ACHN (cell line): ENCODE measurements at places on chromosomes 1 and 21.

DNA sequence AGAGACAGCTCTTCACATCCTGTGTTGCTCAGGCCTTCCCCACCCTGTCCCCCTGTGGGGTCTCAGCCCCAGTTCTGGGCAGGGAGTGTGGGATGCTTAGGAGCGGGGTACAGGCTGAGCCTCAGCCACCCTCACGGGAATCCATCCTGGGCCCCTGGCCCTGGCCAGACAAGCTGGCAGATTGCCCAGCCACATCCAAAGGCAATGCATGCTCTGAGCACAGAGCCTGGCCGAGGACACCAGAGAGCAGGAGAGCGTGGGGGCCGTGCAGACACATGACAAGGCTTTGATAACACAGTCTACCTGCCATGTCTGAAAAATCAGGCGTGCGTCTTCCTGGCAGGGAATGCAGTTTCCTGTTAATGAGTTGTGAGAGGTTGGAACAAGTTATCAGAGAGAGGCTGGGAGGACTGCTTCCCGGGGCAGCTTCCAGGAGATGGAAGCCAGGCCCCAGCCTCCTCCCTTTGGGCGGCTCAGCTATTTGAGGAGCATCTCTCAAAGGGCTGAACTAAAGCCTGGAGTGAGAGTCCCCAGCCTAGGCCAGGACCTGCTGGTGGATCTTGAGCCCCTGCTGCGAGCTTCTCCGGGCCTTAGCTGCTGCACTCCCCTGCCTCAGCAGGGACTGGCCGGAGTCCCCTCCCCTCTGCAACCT lies 72.2 kb upstream of the SELENON start:
- DNase-seq = peak; percentile 28

DNA sequence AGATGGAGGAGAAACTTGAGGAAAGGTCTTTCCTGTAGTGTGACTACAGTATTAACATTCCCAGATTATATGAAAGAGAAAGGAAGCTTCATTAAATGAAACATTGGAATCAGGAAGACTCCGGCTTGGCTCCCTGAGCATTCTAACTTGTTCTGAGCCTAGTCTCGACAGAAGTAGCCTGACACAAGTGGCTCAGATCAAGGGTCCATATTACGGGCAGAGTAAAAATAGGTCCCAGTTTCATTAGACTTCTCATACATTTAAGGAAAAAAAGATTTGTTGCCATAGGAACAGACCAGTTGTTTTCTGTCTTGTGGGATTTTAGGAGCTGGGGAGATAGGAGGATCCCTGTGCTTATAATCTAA lies 12.8 kb downstream of the SMAP2 start:
- DNase-seq = no peak

DNA sequence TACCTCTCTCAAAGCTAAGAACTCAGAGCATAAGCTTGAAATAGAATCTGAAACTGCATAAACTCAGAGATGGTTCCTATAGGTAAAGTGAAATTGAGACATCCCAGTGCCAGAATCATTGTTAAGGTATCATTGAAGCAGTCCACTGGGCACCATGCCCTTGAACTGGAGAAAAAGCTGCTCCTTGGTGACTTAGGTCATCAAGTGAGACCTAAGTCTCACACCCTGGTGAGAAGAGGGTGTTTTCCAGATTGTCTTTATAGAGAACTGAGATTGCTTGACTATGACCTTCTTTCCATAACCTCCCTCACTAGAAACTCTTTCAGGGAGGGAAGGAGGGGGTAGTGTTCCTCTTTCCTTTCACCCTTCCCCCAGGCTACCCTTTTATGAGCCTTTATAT lies 9.4 kb upstream of the ATP6V1G3 start:
- DNase-seq = no peak

DNA sequence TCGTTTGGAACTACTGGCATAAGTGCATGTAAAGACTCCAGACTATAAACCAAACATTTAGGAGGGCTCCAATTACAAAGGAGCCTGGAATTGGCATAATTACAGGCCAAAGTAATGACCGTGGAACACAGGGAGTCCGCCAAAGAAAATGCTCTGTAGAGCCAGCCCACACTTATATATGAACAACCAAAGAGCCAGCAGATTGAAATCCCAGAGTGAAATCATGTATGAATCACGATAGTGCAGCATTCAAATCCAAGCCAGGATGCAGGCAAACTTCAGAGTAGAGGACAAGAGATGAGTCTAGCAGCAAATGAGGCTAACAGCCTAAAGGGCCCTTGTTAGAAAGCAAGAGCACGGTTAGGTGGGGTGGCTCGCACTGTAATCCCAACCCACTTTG lies 13.1 kb downstream of the VPS26C start:
- no peak for DNase-seq

GRCh38 chr1:84674705-84675104 lies 15.6 kb downstream of the SSX2IP start:
- DNase-seq = no peak

GRCh38 chr1:75614399-75614756 lies 3.5 kb upstream of the SLC44A5 start:
- no peak for DNase-seq

- DNase-seq = peak; percentile 95
Measured at GRCh38 chr1:24266398-24266941, 52.7 kb upstream of the GRHL3 start.

DNA sequence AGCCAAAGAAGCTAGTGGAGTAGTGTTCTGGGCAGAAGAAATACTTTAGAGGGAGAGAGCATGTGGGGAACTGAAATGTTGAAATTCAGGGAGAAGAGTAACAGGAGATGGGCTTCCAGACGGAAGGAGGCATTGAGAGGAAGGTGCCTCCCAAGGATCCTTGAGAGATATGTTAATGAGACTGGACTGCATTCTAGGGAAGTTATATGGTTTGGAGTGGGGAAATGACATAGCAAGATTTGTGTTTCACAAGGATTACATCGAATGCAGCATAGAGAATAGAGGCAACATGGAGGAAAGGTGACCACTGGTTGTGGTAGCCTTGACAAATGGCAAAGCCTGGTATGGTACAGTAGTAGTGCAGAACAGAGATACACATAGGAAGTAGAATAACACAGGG lies 160.5 kb upstream of the HMCN1 start:
- DNase-seq = no peak

GRCh38 chr1:39142401-39143060 lies 62.0 kb upstream of the MACF1 start:
- no peak for DNase-seq

DNA sequence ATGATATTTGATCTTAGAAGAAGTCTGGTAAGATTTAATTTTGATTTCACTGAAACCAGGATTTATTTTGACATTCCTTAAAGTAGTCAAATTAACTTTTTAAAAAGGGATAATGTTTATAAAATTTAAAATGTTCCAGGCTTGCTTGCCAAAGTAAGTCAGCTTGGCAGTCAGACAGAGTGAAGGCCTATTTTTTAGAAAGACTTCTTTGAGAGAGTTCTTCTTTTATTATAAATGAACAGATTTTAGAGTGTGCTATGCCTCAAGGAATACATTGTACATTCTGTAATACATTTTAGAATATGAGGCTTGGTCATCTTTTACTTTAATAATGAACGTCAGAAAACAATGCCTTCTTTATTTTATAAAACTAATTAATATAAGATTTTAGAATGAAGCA lies 138.7 kb downstream of the DISP1 start:
- no peak for DNase-seq

- DNase-seq = no peak
Measured at GRCh38 chr1:200176798-200177197, 149.3 kb downstream of the NR5A2 start.

GRCh38 chr1:224732377-224733026 lies 116.4 kb downstream of the CNIH3 start:
- no peak for DNase-seq

GRCh38 chr1:48943826-48944225 lies 167.1 kb upstream of the BEND5 start:
- DNase-seq = no peak

- no peak for DNase-seq
Measured at GRCh38 chr1:6443339-6444115, 19.0 kb downstream of the ESPN start.

DNA sequence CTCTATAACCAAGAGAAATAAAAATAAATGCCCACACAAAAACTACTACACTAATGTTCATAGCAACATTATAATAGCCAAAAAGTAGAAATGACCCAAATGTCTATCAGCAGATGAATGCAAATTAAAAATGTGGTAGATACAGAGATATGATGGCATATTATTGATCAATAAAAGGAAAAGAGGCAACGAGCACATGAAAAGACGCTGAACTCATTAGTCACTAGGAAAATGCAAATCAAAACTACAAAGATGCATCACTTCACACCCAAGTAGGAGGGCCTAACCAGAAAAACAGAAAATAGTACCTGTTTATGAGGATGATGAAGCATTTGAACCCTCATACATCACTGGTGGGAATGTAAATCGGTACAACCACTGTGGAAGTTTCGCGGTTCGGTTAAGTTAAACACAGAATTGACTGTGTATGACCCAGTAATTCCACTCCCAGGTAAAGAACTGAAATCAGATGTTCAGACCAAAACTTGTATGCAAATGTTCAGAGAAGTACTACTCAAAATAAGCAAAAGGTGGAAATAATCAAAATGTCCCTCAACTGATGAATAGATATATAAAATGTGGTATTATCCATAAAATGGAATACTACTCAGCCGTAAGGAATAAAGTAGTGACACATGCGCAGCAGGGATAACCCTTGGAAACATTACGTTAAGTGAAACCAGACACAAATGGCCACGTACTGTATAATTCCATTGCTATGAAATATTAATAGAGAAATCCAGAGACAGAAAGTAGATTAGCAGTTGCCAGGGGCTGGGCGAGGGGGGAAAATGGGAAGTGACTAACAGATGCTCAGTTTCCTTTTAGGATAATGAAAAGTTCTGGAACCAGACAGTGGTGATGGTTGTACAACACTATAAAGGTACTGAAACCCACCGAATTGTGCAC lies 3.1 kb downstream of the USP48 start:
- no peak for DNase-seq

DNA sequence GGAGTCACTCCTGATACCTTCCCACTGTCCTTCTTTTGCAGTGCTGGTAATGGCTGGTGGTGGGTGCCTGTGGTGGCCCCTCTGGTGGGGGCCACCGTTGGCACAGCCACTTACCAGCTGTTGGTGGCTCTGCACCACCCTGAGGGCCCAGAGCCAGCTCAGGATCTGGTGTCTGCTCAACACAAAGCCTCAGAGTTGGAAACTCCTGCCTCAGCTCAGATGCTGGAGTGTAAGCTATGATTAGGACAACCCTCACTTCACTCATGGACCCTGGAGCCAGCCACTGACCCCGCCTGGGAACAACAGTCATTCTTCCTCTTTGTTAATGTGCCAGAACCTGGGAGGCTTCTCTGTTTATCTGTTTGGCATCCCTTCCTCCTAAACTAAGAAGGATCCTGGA lies 1.1 kb upstream of the ATP8B2 start:
- DNase-seq = no peak
